Neural crest cell (in vitro differentiated cells): ENCODE measurements at places on chromosomes 1 and 21.

- DNase-seq: no peak
These were observed 62.1 kb downstream of the TP53BP2 start for GRCh38 chr1:223783676-223784075.

DNA sequence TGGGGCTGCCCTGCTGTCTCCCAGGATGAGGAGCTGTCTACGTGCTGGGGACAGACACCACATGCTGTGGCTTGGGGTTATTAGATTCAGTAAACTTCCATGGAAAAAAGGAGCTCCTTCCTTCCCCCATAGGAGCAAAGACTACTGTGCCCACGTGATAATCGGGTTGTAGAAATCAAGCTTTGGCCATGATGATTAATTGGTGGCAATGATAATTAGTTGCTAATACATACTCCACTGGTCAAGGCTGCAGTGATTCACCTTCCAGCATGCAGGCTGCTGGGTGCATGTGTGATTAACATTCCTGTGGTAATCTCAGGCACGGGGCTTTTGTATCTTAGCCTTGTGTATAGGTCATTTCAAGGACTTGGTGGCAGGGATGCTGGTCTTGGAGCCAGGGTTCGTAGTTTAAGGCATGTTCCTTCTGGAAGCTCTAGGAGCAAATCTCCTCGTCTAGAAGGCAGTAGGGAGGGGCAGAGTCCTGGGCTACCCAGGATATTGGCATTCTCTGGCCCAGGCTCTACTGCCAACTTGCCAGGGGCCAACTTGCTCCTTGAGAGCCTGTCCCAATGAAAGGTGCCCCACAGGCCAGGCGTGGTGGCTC is 41.4 kb downstream of the TMCO4 start:
- no peak for DNase-seq

GRCh38 chr1:58977598-58977997 is 193.8 kb upstream of the JUN start:
- DNase-seq: no peak

DNA sequence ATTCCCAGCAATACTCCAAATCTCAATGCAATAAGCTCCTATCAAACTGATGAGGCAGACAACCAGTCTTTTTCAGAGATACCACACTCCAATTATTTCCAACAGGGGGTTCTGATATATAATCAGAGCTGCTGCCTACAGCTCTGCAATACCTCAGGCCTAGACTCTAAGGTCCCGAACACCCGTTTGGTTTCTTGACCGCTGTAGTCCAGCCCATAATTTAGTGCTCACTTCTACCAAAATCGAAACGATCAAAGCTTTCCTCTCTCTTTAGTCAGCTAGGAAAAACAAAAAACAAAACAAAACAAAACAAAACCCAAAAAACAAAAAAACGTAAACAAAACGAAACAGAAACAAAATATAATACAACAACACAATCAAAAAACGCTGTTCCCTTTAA is 453.0 kb downstream of the NEGR1 start:
- DNase-seq: no peak

DNA sequence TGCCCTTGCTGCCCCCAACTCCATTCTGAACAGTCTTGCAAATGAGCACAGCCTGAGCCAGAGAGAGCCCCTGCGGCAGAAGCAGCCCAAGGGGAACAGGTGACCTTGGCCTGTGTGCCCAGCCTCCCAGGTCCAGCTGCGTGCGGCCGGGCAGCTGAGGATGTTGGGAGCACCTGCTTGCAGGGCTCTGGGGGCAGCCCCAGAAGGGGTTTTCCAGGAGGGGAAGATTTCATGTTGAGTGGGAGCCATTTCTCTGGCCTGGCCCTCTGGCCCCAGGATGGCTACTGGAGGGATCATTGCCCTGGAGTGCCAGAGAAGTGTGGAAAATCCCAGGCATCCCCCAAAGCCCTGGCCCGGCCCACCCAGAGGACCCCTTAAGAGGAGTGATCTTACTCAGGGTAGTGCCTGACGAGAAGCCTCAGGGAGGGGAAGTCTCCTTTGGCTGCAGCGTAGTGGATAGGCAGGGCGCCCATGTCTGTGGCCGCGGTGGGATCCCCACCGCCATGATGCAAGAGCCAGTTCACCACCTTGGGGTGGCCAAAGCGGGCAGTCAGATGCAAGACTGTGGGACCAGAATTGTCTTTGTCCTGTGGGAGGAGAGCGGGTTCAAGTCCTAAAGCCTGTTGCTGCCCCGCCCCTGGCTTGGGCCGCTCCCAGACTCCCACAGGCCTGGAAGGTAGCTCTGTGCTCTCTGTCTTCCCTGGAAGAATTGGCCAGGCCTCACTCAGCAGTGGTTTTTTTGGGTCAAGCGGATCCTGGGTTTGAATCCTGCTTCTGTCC is 20.6 kb upstream of the RNU1-4 start:
- DNase-seq: no peak

DNA sequence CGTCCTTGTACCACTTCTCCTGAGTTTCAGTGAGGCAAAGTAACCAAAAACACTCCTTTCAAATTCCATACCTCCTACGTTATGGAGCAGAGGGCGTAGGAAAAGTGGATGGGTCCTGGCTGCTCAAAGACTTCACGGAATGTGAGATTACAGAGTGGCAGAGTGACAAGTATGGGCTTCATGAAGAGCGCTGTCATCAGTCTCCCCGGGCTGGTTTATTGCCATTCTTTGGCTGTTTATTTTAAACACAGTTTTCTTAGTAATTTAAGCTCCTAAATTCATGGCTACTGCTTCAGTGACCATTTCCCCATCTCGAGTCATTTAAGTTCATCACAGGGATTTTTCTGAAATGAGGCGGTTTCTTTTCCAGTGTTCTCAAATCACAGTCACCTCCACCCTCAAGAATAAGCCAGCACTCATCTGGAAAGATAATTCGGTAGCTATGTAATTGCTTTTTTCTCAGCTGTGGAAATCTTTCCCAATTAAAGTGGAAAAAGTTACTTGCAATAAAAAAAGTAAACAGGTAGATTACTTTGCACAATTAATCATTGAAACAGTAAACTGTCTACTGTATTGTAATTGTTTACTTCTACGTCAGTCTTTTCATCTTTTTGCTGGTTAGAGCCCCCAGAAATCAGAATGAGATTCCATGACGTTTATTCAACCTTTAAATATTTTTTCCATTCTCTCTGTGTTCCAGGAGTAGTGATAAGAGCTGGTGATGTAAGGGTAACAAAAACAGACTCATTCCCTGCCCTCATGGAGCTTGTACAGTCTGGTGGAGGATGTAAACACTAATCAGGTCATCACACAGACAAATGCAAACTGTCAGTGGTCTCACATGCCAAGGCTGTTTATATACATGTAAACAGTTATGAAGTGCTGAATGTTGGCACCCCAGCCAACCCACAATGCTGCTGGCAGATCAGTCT is 3.0 kb upstream of the SMYD2 start:
- no peak for DNase-seq

GRCh38 chr1:202165942-202166843 is 5.8 kb upstream of the PTPN7 start:
- no peak for DNase-seq

- DNase-seq: no peak
These were observed 6.1 kb upstream of the PSMA5 start for GRCh38 chr1:109432336-109432735.

- no peak for DNase-seq
These were observed 442 bp upstream of the AHCYL1 start for GRCh38 chr1:109984190-109984455.

- no peak for DNase-seq
These were observed 47.0 kb upstream of the RAP1GAP start for GRCh38 chr1:21716169-21716568.

DNA sequence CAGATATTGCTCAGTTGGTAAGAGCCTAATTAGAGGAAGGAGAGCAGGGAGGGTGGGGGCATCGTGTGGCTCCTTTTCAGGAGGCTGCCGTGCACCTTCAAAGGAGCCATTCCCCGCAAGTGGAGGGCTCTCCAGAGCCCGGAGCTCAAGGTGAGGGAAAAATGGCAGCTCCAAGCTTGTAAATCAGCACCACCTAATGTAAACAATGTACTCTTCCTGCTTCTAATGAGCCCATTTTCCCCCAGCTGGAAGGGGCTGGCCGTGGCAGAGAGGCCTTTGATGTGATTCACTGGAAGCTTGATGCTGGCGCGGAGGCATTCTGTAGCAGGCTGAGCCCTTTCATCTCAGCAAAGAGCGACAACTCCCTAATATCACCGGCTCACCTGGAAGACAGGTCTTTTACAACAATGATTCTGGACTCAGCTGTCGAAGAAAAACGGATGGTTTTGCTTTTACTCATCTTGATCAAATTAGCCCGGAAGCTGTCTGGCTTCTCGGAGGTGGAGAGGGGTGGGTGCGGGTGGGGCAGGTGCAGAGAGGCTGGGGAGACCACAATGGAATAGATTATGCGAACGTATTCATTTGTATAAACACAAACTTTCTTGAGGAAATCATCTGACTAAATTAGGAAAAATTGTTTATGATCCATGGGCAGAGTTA is 112.5 kb downstream of the RRAGC start:
- no peak for DNase-seq

DNA sequence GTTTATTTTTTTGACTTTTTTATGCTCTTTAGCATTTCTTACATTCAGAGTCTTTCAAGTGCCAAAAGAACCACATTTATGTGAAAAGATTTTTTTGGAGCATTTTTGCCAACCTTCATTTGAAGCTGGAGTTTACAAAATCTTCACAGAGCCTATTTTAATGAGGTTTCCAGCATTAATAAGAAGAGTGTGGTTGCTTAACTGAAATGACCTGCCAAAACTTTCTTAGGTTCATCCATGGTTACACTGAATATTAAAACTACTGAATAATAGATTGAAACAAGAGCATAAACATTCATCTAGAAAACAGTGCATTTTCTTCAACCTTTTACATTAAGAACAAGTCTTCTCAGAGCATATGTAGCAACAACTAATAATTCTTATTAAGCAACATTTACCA is 672.3 kb upstream of the CXADR start:
- no peak for DNase-seq

GRCh38 chr1:193747579-193747978 is 561.2 kb upstream of the B3GALT2 start:
- no peak for DNase-seq

DNA sequence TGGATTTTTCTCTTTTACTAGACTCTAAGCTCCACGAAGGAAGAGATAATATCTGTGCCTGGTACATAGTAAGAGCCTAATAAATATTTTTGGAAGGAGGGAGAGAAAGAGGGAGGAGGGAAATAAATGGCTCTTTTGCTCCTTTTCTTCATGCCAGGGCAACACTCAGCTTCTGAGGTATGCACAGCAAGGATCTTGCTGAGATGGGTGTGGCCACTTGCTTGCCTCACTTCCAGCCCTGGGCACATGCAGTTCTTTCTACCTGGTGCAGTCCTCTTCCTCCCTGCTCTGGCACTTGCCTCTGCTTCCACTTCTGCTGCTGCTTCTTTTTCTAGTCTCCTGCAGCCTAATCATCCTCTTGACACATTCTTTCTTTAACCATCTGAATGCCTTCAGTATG is 148.1 kb downstream of the FGGY start:
- no peak for DNase-seq

DNA sequence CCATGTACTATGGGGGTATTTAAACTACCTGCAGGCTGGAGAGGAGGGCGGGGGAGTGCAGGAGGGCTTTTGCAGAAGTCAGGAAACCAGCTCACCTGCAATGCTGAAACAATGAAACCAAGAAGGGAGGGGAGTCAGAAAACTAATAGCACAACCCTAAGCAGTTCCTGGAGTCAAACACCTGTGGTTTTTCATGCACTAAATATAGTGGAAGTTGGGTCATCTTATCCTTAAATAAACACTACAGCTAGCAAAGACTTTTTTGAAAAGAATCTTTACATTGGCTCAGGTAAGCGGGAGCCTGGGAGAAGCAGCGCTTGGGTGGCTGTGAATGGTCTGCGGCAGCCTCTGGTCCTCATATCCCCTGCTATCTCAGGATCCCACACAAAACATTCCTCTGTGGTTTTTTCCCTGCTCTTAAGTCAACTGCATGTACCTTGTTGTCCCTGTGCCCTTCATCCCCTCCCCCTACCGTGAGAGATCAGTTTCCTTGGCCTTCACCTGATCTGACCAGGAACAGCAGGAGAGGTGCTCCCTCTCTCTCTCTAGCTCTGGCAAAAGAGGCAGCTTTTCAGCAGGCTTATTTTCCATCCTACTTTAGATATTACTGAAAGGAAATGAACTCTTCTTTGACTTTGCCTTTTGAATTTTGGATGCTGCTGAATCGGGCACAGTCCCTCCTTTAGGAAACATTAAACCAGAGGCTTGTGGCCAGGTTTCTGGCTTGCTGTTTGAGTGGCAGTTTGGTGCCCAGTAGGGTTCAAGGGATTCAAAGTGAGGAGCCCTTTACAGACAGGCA is 26.6 kb downstream of the TENT5C start:
- DNase-seq: no peak

DNA sequence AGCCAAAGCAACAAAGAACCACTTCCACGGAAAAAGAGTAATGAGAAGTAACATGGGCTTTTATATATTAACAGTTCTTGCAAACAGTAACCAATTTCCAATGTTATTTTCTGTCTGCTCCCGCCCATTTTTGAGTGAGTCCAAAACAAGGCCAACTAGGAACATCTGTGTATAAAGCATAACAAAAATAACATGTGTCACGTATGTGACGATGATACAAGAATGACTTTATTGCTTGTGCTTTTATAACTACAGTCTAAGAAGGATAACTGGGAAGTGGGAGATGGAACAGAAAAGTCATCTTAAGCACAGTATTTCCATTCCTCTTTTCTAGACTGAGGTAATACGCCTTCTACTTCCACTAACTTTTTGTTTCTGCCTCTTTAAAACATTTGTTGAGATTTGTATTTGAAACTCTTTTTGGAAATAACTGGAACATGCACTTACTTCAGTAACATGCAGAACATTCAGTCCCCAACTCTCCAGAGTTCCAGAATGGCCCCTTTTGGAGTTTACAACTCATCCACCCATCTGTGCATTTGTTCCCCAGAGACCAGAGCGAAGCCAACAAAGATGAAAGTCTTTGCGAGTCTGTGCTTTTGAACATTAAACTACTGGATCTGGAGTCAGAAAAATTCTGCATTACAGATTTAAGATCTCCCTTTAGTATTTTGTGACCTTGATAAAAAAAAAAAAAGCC is 143.0 kb upstream of the ZRANB2 start:
- DNase-seq: no peak

DNA sequence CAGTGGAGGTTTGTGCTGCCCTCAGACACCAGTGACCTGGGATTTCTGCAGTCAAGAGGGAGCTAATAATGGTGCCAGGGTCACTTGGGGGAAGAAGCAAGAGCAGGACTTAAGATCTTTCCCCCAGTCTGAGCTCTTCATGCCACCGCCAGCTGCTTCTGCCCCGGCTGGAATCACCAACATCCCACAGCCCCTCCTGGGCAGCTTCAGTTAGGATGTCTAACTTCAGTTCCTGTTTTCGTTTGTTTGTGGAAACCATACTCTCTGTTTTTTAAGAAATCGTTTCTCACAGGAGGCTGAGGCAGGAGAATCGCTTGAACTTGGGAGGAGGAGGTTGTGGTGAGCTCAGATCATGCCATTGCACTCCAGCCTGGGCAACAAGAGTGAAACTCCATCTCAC is 25.6 kb upstream of the PRDM2 start:
- no peak for DNase-seq

DNA sequence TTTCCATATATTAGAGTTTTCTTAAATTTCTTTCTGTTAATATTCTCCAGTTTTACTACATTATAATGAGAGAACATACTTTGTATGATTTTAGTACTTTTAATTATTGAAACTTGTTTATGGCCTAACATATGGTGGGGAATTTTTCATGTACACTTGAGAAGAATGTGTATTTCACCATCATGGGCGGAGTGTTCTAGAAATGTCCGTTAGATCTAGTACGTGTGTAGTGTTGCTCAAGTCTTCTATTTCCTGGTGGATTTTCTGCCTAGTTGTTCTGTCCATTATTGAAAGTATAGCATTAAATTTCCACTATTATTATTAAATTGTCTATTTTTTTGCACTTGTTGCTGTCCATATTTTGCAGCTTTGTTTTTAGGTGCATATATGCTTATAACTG is 64.0 kb upstream of the RGS21 start:
- DNase-seq: no peak
